ENCODE measurements at places on chromosomes 7 and 10. TPM values are rescaled to one million over a fixed set of nuclear protein-coding genes. Genes with fewer than 3 reads are reported as not detected.

- DNase-seq = no peak
These were observed 60.4 kb downstream of the KLRG2 start for GRCh38 chr7:139423091-139423490.

DNA sequence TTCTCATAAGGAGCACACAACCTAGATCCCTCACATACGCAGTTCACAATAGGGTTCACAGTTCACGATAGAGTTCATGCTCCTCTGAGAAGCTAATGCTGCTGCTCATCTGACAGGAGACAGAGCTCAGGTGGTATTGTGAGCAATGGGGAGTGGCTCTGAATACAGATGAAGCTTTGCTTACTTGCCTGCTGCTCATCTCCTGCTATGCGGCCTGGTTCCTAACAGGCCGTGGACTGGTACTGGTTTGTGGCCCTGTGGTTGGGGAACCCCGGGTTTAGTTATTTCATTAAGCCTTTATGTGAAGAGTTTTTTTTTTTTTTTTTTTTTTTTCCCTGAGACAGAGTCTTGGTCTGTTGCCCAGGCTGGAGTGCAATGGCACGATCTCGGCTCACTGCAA is 19.4 kb downstream of the SLK start:
- DNase-seq = no peak

Gene BTBD16
- 0.14 TPM for polyA plus RNA-seq

Gene SPDYE9
- polyA plus RNA-seq = not detected

Measured in psoas muscle (tissue), 8 donors.